ENCODE measurements at places on chromosomes 3 and 15.

- DNase-seq: no peak
These were observed 39.8 kb downstream of the GYG1 start for GRCh38 chr3:149031096-149031495.

DNA sequence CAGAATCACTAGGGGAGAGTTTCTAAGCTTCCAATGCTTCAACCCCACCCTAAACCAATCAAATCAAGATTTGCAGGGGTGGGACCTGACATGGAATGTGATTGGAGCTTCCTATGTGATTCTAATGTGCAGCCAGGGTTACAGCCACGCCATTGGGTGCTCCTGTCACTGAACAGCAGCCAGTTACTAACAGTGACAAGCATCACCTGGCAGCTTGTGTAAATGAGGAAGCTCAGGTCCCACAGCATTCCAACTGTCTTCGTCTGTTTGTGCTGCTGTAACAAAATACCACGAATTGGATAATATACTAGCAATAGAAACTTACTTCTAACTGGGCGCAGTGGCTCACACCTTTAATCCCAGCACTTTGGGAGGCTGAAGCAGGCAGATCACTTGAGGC is 294.9 kb downstream of the SHQ1 start:
- no peak for DNase-seq

DNA sequence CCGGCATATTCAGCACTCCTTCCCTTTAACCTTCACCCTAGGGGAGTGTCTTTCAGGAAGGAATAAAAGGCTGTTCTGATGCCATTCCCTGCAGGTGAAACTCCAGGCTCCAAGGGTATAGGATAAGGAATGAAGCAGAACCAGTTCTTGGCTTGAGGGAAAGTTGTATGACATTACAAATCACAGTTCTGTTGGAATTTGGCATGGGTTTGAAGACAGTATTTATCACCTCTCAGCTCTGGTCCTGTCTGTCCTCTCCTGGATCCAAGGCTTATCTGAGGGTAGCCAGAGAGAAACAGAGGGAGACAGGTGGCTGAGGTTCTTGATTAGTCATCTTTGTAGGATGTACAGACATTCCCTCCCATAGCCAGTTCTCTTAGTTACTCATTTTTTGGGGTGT is 37.1 kb downstream of the RAB11A start:
- no peak for DNase-seq

GRCh38 chr3:58237941-58238681 is 519 bp downstream of the ABHD6 start:
- no peak for DNase-seq

DNA sequence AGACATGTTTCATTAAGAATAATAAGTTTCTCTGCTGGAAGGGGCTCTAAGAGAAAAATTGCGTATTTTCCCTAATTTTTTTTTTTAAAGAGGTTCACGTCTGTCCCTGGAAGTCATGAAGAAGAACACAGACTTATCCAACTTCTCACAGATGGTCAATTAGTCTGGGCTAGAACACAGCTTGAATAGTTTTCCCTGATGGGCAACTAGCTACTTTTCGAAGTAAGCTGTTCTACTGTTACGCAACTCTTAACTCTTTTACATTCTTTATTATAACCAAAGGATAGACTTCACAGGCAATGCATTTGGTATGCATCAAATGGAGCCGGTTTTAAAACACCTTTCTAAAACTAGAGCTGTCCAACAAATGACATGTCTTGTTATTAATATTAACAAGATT is 144.2 kb upstream of the TNIK start:
- no peak for DNase-seq

DNA sequence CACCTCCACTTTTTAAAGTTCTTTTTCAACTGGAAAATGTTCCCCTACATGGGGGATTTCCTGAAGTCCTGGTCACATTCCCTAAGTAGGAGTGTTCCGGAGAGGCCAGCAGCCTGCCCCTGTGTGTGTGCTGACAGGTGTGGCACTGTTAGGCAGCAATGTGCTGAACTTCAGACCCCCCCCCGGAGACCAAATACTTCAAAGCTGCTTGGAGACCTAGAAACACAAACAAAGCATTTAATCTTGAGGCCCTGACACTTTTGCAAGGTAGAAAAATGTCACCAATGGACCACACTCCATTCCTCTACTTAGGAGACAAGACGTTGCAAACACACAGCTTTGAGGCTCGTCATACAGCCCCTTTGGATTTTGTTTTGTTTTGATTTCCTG is 259.6 kb upstream of the CTNNB1 start:
- DNase-seq: no peak

DNA sequence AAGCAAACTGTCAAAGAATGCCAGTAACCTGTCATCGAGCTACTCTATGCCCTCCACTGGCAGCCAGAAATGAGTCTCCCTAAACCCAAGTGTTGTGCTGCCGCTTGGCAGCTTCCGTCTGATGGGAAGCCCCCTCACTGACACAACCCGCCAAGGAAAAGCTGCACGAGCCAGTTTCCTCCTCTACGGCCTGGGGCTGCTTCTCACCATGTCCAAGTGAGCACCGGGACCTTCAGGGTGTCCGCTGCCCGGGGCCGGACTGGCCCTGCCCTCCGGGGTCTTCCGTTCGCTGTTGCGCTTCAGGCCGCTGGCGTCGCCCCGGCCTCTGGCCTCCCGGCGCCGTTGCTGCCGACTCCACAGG is 490 bp downstream of the TOMM70 start:
- peak; percentile 8 for DNase-seq

GRCh38 chr15:68022061-68022460 is 32.1 kb upstream of the PIAS1 start:
- DNase-seq: no peak

- peak; percentile 64 for DNase-seq
These were observed 19.1 kb upstream of the LIMD1 start for GRCh38 chr3:45575386-45575923.

DNA sequence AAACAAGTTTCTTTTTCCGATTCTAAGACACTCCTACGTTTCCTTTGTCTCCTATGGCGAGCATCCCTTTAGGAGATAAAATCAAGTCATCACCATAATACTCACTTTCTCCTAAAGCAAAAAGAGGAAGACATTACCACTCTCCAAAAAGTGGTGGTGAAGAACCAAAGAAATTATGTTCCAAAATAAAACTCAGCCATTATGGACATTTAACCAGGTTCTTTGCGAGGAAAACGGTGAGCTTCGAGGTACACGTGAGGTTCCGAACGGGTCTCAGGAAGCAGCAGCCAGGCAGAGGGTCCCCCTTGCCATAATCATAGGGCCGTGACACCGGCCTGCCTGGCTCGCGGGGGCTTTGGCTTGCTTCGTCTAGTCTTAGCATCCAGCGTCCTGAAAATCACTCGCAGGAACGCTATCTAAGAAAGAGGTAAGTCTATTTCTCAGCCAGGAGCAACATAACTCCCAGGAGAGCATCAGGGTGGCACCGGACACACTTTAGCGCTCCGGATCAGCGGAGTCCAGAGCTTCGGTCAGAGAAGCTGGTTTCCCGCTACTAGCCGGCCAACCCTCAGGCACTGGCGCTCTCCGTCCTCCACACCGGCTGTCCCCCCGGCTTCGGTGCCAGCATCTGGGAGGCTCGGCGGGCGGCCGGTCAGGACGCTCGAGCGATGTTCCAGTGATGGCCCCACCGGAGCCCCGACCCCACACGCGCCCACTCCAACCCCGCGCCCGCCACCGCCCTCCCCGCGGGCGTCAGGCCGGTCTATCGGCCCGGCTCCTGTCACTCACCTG is 581 bp downstream of the IP6K1 start:
- DNase-seq: no peak

- peak; percentile 42 for DNase-seq
These were observed 984.1 kb downstream of the EPHA3 start for GRCh38 chr3:90091549-90091948.

DNA sequence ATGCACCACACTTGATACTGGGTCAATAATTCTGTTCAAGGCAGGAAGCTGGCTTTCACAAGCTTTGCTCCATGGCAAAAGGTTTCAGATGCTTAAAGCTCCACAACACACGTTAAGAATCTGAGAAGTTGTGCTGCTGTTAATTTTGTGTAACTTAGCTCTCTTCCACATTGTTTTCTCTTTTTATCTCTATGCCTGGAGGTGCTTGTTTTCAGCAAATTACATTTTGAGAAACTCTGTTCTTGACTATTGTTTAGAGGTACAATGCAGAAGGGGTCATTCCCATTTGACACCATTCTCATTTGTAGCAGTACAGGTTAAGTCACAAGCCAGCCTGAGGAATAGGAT is 156.0 kb downstream of the FNDC3B start:
- no peak for DNase-seq

GRCh38 chr3:157063926-157064325 is 96.0 kb downstream of the CCNL1 start:
- DNase-seq: peak; percentile 18

DNA sequence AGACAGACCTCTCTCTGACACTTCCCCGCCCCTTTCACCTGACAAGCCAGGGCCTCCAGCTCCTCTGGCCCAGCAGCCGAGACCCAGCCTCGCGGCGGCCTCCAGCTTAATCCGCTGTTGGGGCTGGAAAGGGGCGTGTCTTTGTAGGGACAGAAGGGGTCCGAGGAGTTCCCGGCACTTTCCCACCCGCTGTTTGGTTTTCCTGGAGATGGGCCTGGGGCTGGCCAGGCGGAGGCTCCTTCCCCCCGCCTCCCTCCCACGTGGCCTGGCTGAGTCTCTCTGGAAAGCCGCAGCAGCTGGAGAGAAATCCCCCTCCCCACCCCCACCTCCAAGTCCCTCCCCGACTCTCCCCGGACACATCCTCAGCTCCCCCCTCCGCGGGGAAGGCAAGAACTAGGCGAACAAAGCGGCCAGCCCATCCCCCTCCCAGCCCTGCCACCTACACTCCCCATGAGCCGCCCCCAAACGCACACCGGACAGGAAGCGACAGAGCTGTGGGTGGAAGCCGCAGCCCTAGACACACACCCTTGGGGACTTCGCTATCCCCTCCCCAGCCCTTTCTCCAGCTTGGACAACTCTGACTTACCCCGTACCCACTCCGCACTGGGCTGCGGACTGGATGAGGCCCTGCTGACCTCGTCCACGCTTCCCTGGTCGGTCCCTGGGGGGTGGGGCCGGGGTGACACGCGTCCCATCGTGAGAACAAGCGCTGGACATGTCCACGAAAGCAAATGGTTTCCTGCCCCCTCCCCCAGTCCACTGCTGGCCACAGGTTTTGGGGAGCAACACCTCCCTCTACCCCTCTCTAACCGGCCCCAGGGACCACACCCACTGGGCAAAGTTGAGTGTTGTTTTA is 1.2 kb downstream of the IGDCC4 start:
- DNase-seq: peak; percentile 89

- no peak for DNase-seq
These were observed 327.8 kb upstream of the ATP11B start for GRCh38 chr3:182465301-182466185.

DNA sequence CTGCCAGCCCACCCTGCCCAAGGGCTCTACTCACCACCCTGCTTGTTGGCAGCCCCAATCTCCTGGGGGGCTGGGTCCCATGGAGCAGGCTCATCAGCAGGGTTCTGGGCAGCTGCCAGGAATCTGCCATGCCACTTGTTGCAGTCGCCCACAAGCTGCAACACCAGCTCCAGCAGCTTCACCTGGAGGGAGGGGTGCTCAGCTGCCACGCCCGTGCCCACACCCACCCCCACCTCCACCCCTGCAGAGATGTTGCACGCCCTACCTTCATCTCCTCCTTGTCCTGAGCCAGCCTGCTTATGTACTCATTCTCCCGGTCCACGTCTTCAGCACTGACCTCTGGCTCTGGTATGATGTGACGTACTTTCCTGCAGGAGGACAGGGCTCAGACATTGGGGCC is 77.9 kb upstream of the C2CD4B start:
- DNase-seq: no peak

GRCh38 chr3:2826453-2826852 is 283.7 kb downstream of the IL5RA start:
- DNase-seq: no peak

- no peak for DNase-seq
These were observed 2.0 kb downstream of the CCR5 start for GRCh38 chr3:46372492-46373359.

DNA sequence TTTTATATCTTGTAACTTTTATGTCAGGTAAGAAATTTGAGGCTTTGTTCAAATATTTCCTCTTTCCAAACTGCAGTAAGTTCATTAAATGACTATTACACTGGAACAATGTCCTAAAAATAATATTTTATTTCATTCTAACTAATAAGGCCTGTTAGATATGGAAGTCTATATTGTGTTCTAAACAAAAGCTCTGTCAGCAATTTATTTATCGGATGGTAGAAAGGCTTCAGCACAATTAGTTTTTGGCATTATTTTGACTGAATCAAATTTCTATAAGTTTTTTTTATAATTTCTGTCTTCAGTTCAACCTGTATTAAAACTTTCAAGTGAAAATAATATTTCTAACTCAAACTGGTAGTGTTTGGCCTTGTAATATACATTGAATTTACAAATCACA is 992.1 kb downstream of the EPHA3 start:
- DNase-seq: no peak

GRCh38 chr3:115165701-115166100 is 18.6 kb upstream of the ZBTB20 start:
- peak; percentile 34 for DNase-seq

DNA sequence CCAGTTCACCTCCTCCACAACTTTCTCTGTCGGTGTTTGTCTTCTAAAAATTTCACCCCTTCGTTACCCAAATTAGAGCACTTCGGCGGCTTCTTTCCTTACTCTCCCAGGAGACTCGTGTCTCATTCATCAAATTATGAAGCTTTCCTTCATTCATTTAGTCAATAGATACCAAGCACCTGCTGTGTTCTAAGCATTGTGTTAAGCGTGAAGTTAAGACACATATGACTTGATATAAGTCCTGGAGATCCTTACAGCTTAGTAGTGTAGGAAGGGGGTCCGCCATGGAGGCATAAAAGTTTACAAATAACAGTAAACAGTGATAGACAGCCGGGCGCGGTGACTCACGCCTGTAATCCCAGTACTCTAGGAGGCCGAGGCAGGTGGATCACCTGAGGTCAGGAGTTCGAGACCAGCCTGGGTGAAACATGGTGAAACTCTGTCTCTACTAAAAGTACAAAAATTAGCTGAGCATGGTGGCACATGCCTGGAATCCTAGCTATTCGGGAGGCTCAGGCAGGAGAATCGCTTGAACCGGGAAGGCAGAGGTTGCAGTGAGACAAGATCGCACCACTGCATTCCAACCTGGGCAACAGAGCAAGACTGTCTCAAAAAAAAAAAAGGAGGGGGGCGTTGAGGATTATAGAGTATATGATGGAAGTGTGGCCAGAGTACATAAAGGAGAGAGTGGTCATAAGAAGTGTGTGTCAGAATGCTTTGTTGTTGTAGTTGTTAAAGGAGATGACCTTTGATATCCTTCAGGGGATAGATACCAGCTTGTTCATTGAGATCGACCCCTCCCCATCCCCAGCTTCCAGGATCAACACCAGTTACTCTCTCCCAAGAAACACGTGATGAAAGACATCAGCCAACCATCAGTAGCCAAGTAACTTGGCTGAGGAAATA is 744 bp upstream of the CCDC32 start:
- no peak for DNase-seq

DNA sequence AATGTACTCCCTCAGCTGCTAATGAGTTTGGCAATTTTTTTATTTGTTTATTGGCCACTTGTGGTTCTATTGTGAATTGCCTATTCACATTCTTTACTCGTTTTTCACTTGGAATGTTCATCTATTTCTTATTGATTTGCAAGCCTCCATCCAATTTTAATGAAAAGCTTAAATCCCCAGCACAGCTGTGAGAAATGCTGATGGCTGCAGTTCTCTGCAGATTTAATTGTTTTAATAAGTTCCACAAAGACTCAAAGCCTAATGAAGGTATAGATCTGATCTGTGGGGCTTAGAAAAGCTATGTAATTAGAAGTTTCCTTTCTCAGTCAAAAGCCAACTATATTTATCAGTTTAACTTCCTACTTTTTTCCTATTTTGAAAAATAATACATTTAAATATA is 41.5 kb downstream of the LYZL4 start:
- no peak for DNase-seq

Data from fibroblast of skin of right biceps (primary cell).